ENCODE measurements at places on chromosomes 7 and 10.

- no peak for DNase-seq
These were observed 105.7 kb downstream of the SNX10 start for GRCh38 chr7:26397332-26397731.

- DNase-seq, result no peak
These were observed 50.7 kb upstream of the ITGB8 start for GRCh38 chr7:20279979-20280378.

GRCh38 chr10:24202181-24202570 lies 6.8 kb upstream of the KIAA1217 start:
- DNase-seq, result no peak

DNA sequence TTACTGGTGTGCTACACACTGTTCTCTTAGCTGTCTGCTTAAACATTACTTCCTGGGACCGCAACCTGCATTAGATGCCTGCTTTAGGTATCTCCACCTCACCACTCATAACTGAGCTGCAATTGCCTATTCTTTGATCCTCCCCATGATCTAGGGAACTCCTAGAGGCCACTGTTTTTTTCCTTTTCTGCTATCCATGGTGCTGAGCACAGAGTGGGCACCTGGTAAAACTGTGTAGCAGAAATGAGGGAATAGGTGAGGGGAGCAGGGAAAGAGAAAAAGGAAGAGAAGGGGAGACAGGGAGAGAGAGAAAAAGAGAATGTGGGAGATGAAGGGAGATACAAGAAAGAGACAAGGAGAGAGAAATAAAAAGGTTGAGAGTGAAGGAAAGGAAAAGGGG lies 434.9 kb downstream of the ADRA2A start:
- no peak for DNase-seq

DNA sequence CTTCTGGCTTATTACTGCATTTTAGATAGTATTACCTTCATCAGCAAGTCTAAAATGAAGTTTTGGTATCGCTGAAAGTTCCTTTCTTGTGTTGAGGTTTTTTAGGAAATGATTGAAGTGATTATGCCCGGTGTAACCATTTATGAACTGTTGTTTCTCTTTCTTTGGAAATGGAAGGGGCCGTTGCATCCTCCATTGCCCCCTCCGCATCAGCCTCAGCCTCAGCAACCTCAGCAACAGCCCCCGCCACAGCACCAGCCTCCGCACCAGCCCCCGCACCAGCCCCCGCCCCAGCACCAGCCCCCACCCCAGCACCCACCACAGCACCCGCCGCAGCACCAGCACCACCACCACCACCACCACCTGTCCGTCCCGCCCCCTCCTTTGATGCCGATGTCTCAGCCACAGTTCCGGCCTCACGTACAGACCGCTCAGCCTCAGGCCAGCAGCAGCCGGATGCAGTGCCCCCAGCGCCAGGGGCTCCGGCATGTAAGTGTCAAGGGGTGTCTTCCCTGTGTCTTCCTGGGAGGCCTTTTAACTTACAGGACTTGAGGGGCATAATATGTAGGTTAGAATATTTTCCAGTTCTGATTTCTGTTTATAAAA lies 72.6 kb downstream of the SHH start:
- no peak for DNase-seq

DNA sequence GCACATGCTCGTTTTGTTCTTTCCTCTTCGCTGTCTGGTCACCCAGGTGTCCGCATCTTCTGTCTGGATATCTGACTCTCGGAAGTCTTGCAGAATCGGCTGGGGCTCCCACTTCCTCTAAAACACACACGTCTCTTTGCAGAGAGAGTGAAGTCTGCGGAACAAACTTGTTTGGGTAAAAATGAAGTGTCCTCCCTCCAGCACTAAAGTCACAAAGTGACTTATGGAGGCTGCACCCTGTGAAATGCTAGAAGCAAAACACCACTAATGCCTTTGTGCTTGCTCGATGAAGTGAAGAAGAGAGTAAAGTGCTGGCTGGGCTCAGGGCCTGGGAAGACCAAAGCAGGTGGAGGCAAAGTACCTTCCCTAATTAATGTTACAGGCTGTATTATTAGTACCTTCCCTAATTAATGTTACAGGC lies 71.4 kb downstream of the FGFR2 start:
- no peak for DNase-seq

GRCh38 chr10:113000876-113001598 lies 51.0 kb downstream of the TCF7L2 start:
- DNase-seq, result no peak

GRCh38 chr10:84194424-84195043 lies at the start of gene CDHR1:
TSS of gene CDHR1 (plus strand) at chr10:84194537. CDS start at chr10:84194761, 224 bp downstream.
- no peak for DNase-seq

- no peak for DNase-seq
These were observed 20.8 kb downstream of the CYTH3 start for GRCh38 chr7:6251653-6252052.

GRCh38 chr7:142478479-142479220 lies 220.8 kb upstream of the PRSS58 start:
- DNase-seq, result no peak

DNA sequence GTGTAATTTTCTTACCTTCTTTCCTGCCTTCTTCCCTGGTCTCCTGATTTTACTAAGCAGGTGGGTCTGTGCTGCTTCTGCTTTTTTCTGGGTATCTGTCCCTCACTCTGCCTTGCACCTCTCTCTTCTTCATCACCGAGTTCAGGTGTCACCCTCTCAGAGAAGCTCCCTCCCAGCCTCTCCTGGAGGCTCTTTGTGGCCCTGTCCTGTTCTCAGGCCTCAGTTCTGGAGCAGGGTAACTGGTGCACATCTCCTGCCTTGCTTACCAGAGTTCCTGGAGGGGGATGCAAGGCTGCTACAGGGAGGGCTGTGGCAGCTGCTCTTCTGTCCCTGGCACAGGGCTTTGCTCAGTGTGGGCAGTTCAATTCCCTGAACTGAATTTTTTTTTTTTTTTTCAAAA lies 66.1 kb downstream of the RBM33 start:
- DNase-seq, result no peak

DNA sequence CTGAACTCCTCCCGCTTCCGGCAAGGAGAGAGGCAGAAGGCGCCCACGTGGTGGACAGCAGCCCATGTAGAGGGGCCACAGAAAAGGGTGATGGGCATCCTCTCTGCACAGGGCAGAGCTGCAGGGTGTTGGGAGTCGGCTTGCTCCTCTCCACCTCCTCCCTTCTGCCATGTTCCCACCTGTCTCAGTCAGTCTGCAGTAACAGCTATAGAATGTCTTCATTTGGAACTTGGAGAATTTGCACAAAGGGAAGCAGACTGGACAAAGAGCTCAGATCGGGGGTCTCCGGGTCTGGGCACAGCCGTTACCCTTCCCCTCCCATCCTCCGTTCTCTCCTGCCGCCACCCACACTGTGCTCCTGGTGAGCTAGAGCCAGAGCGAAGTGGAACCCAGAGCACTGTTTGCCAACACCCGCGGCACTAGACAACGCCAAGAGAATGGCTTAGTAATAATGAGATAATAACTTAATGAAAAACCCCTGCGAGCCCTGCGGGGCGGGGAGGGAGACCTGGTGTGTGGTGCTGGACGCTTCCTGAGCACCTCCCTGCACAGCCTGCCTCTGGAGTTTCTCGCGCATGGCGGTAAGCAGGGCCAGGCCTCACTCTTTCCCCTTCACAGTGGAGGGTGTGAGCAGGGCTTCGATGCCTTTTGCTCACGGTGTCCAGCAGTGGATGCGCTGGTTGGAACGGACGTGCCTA lies 254.7 kb downstream of the PAXIP1 start:
- DNase-seq, result no peak

DNA sequence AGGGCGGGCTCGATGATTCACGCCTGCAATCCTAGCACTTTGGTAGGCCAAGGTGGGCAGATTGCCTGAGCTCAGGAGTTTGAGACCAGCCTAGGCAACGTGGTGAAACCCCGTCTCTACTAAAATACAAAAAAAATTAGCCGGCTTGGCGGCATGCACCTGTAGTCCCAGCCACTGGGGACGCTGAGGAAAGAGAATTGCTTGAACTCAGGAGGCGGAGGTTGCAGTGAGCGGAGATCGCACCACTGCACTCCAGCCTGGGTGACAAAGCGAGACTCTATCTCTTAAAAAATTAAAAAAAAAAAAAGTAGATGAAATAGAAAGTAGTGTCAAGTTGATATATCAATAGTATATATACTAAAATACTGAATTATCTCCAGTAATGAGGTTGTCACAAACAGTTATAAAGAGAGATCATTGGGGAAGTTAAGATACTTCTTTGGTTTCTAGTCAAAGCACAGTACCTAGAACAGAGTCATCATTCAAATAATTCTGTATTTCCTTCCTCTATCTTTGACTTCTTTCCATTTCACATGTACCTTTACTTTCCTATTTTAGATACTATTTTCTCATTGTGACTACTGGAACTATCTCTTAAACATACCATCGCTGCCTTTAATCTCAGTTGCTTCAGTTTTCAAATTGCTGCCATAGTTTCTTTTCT lies 491.7 kb downstream of the GRM8 start:
- DNase-seq, result no peak

DNA sequence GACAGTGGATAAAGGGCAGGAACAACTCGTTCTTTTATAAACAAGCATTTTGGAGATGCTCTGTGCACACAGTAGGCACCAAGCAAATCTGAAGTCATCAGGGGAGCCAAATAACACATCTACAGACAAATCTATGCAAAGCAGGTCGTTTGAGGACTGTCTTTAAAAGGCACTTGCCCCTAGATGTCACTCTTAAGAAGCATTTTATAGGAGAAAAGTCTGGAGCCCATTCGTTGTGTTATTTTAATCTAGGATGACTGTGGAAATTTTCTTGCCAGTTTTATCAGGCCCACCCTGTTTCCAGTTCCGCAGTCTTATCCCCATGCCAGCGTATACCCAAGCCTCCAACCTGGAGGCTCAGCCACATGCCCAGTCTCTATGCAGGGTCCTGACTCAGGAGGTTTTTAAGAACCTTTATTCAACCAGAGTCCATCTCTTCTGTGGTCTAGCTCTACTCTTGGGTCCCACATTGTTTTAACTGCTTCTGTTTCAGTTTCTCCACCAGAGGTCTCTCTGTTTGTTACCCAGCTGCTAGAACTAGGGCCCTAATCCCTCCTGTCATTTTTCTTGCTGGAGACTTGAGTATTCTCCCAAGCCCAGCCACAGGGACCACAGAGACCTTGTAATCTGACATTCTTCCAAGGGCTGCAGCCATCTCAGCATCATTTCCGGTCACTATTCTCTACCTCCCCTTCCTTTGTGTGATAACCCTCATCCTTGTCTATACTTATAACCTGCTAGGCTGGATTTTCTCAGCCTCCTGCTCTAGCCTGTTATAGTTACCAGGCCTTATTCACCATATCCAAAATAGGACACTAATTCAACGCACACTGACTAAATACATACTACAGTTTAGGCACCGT lies 26.7 kb downstream of the PIK3CG start:
- no peak for DNase-seq

GRCh38 chr10:94902080-94902479 lies 36.4 kb upstream of the CYP2C9 start:
- no peak for DNase-seq

GRCh38 chr7:71776726-71777125 lies 635.4 kb downstream of the CALN1 start:
- DNase-seq, result no peak

- DNase-seq, result no peak
These were observed 73.7 kb downstream of the WDFY4 start for GRCh38 chr10:48758411-48758810.

DNA sequence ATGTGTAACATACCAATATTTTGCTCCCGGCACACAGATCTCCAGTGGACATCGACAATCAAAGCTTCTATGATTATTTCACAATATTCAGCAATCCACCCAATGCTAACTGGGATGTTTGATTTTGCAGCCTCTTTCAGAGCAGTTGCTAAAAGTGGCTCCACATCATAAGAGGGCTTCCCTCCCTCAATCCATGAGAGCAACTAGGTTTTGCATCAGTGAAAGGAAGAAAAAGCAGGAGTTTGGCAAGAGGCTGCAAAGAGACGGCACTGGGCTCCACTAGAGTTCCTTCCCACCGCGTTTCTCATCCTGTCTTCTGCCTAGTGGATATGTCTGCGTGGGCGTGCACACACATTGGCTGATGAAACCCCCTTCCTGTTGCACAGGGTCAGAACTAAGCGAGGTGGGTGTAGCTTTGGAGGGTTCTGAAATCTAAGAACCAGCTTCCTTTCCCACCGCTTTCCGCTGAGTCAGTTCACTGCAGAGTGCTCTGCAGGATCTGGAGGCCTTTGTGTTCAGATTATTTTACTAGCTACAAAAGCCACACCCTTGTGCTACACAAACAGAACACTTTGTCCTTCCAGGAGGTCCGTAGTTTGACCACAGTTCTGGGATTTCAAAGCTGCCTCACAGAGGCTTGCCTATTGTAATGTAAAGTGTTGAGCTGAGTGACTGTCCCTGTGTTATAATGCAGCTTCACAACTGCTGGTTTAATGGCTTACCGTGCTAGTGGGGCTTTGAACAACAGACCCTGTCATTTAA lies 28.1 kb downstream of the ARL4A start:
- no peak for DNase-seq

DNA sequence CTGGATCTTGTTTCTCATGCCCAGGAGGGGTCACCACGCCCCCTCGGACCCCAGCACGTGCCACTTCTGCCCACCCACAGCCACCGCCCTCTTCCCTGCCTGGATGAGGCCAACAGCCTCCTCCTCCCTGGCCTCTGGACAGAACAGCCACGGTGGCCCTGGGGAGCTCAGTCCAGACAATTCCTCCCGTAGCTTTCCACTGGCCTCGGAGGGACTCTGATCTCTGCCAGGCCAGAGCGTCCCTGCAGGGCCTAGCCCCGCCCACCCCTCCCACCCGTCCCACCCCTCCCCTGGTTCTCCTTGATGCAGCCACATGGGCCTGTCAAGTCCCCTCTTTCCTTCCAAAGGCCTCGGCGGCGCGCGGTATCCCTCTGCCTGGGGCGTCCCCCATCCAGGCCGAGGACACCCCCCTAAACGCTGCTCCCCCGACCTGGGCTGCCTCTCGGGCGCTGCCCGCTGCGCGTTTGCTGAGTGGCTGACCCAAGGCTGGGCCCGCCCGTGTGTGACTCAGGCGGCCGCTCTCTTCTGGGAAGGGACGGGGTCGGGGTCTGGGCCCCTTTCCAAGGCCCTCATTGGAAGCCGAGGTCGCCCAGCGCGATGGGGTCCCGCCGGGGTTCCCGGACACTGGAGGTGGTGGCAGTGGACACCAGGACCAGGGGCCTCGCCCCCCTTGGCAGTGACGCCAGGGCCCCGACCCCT lies 557 bp downstream of the TMEM120A start:
- no peak for DNase-seq

GRCh38 chr7:117435475-117436043 lies 8.3 kb upstream of the ASZ1 start:
- DNase-seq, result no peak

DNA sequence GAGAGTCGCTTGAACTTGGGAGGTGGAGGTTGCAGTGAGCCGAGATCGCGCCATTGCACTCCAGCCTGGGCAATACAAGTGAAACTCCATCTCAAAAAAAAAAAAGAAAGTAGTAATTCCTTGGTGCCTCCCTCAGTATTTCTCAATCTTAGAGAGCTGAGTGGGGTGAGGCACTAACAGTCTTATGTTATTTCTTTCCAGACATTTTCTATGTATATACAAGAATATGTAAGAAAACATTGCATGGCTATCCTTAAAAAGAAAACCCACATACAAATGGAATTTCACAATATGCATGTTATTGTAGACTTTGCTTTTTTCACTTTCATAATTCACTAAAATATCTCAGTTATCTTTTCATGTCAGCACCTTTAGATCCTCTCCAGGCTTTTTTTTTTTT lies 13.6 kb upstream of the SLF2 start:
- no peak for DNase-seq

- no peak for DNase-seq
These were observed 3.9 kb downstream of the DDX21 start for GRCh38 chr10:68959695-68960527.

All from NK-92 treated with Interleukin-12 subunit alpha and Interleukin-12 subunit beta, amount 100 ng/mL, for 24 hours (cell line).